ENCODE measurements at places on chromosomes 12 and 14.

DNA sequence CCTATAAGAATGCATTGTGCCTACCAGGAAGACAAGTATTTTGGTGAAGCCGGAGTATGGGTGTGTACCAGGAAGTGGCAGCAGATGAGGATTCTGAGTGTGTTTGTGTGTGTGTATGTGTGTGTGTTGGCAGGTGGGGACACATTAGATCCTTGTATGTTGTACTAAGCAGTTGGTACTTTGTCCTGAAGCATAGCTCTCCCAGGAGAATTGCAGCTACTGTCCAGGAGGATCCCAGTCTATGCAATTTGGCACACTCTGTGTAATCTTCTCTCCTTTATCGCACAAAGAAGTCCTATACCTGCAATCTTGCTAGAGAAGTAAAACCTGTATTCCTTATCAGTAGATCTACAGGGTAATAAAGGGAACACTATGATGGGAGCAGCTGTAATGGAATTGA lies 276.5 kb downstream of the PAWR start:
- no peak for DNase-seq

- no peak for DNase-seq
These were observed 4.2 kb upstream of the LRR1 start for GRCh38 chr14:49594347-49595091.

DNA sequence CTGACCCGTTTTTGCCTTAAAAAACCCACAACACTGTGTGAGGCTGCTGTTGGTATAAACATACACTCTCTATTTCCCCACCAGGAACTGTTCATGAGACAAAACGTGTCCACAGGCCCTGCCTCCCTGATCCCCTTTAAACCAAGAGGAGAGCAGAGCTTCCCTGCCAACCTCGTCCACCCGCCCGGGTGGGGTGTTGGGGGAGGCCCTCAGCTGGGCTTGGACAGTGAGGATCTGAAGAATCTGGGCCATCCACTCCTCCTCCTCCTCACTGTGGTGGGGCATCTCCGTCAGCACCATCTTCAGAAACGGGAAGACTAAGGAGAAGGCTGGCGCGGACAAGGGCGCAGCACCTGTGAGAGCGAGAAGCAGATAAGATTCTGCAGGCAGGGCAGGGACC lies 36.8 kb downstream of the GCN1 start:
- DNase-seq = no peak

DNA sequence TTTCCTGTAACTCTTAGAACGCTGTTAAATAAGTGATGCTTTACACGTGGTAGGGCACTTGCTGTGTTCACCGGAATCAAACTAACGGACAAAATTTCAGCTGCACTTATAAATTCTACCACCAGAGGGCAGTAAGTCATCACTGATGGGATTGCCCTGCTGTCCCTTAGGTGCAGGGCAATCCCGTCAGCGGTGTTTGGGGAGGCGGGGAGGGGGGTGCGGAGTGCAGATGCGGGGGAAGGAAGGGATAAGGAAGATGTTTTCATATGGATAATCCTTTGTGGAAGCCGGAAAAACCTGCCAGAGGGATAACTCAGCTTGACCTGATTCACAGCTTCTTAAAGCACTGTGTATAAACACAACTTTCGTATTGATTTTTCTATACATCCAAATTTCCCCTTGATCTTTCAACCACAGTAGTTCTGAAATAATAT lies 21.7 kb upstream of the SLC10A1 start:
- peak; percentile 4 for DNase-seq

DNA sequence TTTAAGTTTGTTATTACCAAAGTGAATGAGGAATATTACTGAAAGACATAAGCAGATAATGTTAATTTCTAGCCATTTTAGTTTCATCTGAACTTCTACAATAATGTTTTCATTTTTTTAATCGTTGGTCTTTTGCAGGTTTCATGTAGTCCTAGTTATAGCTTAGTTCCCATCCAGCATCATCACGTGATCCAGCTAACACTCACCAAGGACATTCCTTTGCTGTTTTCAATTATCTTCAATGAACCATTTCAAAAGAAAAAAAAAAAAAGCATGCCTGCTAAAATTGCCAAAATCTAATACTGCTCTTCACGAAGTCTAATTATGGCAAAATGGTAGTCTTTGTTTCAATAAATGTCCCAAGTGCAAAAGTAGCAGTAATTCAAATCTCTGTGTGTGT lies 187.7 kb upstream of the ATXN7L3B start:
- DNase-seq = no peak

DNA sequence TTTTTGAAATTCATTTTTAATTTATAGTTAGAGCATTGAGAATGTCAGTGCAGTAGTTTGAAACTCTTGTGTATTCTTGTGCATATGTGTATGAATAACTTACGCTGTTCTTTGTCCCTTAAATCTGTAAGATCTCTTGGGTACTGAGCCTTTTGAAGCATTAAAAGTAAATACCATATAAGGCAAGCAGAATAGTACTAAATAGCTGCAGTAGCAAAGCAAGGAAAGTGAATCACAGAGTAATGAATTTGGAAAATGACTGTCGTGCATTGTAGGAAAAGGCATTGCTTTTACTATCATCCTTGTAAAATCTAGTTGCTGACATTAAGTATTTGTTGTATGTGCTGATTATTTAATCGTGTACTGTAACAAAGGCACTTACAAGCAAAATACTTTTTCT lies 12.1 kb downstream of the CNOT2 start:
- DNase-seq = no peak

DNA sequence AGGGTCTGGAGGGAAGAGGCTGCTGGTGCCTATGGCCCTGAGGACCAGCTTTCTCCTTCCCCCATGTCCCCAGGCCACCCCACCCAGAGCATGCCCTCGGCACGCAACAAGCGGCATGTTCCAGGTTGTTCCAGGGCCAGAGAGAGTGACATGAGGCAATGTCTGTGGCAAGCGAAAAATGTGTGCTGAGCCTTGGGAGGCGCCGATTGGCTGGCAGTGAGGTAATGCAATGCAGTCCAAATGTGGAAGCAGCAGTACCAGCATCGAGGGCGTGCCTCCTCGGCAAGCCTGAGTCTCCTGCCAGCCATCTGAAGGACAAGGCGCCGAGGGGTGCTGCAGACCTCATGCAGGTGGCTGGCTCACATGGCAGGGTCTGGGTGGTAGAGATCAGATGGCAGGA lies 423.8 kb downstream of the NRXN3 start:
- DNase-seq = no peak

- DNase-seq = no peak
These were observed 79.9 kb downstream of the ARF6 start for GRCh38 chr14:49972823-49973222.

GRCh38 chr12:1531153-1531653 lies 63.2 kb downstream of the FBXL14 start:
- no peak for DNase-seq

GRCh38 chr12:120066341-120066740 lies 50.2 kb downstream of the RAB35 start:
- DNase-seq = no peak

GRCh38 chr12:49019443-49020324 lies 1.1 kb upstream of the PRKAG1 start:
- no peak for DNase-seq

DNA sequence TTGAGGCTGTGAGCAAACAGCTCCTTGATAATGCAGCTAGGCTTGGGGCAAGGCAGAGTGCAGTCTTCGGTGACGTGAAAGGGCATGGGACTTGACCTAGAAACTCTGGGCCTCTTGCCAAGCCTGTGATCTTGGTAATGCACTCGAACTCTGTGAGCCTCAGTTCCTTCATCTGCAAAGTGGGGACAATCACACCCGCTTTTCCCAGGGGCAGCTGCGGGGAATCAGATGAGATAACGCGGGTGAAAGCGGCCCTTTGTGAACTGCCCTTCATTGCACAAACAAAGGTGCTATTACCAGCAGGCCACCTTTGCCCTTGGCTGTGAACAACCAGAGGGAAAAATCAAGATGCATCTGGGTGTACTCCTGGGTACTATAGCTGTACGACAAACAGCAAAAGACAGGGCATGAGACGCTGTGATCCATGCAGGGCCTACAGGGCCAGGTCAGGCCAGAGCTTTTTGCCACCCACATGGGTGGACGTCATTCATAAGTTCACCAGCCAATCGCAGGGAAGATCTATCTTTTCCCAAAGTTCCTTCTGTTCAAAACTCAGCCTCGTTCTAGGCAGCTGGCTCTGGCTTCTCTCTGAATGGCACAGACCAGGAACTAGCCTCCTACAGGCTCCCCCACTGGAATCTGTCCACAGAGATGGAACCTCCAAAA lies 3.2 kb downstream of the MSI1 start:
- DNase-seq = no peak

DNA sequence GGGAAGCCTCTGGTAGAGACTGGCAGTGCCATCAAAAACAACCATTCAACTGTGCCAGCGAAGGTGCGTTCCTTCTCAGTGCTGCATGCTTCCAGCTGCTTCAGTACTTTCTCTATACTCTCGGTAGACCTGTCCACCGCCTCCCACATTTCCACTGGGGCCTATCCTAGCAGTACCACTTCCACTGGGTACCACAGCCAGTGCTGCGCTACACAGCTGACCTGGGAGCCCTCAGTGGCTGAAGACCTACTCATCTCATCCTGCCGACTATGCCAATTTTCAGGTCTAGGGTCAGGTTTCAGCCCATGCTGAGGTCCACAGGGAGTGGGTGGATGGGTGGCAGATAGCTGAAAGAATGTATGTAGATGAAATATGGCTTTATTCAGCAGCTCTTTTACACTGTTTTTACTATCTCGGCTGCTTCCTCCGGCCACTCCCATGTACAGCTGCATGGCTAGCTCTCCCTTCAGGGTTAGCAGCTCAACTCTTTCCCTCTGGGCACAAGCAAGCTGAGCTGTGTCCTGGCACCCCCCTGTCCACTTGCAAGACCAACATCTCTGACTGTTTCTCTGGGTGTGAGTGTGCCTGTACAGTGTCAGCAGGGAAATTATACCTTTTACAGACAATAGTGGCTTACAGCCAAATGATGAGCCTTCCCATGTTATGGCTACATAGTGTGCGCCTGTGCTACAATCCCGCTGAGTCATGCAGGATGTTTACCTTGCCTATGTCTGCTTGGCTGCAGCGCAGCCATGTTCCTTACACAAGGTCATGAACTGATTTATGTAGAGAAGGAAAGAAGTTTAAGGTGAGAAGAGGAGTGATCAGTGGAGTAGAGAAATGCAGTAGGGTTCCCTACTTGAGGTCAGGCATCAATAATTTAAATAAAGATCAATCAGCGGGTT lies 125.7 kb upstream of the DDHD1 start:
- no peak for DNase-seq

GRCh38 chr12:27505109-27505508 lies 18.9 kb upstream of the PPFIBP1 start:
- no peak for DNase-seq

DNA sequence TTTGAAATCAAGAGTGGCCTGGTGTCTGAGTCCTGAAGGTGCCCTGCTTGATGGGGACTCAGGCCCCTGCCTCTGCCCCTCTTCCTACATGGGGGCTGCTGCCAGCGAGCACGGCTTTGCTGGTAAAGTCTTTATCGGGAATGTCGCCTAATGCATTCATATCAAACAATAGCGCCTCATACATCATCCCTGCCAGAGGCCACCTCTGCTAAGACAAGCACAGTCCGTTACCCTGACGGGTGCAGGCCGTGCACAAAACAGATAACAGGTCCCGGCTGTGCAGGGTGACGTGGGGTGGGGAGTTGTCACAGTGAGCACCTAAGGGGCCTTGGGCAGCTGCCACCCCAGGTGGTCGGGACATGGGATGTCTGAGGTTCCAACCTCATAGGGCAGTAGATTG lies 68.4 kb upstream of the FAM222A start:
- DNase-seq = no peak

GRCh38 chr14:43665570-43666267 lies 841.4 kb downstream of the FSCB start:
- DNase-seq = no peak

DNA sequence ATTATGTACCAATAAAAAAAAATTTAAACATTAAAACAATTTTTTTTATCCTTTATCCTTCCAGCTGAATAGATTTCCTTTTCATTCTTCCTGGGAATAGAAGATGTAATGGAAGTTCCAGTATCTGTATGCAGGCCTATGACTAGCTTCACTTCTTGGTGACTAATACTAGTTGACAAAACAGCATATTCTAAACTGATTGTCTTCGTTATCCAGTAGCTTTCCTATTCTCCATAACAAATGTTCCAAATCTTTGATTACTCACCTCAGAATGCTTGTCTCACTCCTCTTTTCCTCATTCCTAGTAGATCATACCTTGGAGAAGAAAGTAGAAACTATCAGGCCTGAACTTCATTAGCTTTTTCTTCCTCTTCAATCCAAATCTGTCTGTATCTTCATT lies 70.7 kb downstream of the PLEKHA5 start:
- DNase-seq = no peak

DNA sequence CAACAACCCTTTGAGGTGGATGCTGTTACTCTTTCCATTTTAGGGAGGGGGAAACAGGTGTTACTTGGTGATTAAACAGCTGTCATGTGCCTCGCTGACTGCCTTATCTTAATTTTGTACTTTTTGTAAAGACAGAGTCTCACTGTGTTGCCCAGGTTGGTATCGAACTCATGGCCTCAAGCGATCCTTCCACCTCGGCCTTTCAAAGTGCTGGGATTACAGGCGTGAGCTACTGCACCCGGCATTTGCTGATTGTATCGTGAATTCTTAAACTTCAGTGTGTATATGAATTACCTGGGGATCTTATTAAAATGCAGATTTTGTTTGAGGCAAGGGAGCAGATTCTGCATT lies 659 bp downstream of the PSMD9 start:
- DNase-seq = no peak

GRCh38 chr12:127473766-127474165 lies 793.2 kb upstream of the TMEM132C start:
- no peak for DNase-seq

- DNase-seq = no peak
These were observed 228.0 kb upstream of the RTL1 start for GRCh38 chr14:101131451-101131916.

GRCh38 chr12:6605421-6606330 lies 1.5 kb downstream of the CHD4 start:
- peak; percentile 23 for DNase-seq

DNA sequence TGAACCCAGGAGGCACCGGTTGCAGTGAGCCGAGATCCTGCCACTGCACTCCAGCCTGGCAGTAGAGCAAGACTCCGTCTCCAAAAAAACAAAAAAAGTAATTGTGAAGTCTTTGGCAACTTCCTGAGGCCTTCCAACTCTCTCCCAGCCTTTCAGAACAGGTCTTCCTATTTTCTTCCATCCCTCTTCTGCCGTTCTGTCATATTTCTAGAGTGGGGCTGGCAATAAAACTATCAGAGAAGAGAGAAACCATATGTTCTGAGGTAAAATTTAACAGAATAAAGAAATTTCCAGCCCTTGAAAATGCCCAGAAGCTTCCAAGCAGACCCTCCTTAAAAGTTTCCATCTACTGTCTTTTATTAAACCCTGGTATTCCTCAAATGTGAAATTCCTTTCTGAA lies 100.4 kb downstream of the HMGA2 start:
- no peak for DNase-seq
